ENCODE measurements at places on chromosomes 1 and 21.

- no peak for DNase-seq
These were observed 25.5 kb downstream of the UTS2 start for GRCh38 chr1:7827126-7827955.

- no peak for DNase-seq
These were observed 20.0 kb upstream of the BRDT start for GRCh38 chr1:91929250-91929649.

DNA sequence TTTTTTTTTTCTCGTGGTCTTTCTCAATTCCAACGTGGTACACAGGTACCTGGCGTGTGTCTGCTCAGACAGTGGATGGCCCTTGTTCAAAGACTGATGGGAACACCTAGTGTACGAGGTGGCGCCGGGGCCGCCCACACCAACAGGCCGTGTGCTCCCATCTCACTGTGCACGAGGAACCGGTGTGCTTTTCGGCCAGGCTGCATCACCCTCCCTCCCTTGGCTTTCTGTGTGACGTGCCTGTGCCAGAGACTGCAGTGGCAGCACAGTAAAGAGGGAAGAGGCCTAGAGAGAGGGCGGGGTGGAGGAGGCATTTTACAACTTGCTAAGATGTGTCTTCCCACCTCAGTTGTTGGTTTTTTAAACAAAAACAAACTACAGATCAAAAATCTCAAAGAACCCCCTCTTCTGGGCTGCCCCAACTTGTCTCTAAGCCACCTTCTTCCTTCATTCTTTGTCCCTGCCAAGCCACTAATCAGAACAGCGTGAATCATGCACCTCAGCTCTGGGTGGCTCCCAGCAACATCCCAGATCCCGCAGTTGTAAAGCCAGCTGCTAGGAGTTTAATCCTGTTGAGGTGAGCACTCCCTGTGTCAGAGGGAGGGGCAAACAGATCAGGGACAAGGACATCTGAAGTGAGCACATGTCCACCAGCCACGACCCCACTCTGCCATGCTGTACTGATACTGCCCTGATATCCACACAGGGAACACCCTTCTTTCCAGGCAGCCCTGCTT lies 20.7 kb downstream of the IRF2BP2 start:
- no peak for DNase-seq

- no peak for DNase-seq
These were observed 618.7 kb upstream of the BRINP3 start for GRCh38 chr1:191096405-191096804.

DNA sequence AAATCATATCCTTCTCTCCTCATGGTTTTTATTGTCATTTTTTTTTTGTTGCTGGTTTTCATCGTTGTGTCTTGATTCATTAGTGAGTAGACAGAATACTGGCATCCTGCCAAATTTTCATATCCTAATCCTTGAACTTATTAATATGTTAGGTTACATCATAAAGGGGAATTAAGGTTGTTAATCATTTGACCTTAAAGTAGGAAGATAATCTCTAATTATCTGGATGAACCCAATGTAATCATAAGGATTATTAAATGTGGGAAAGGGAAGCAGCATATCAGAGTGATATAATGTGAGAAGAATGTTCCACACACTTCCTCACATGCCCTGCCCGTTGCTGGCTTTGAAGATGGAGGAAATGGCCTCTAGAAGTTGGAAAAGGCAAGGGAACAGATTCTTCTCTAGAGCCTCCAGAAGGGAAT lies 299.7 kb downstream of the HMCN1 start:
- no peak for DNase-seq

DNA sequence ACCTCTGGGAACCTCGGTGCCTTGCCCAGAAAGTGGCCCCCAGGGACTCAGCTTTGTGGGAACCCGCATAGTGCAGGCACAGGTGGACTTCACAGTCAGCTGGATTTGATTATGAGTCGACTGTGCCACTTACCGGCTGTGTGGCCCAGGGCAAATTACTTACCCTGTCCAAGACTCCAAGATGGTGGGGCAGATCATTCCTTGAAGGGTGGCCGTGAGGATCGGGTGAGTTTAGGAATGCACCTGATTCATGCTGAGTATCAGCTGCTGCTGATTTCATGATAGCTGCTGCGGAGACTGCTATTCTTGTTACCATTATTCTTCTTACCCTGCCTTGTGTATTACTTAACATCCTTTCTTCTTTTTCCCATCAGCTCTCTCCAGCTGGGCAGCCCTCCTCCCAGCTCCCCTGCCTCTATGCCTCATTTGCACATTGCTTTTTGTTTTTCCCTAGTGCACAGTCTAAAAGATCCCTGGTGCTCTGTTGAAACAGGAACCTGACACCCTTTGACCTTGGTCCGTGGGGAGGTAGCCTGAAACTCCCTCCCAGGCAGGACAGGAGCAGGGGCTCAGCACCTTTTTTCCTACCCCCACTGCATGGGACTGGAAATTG lies 40.5 kb upstream of the FHAD1 start:
- no peak for DNase-seq

GRCh38 chr21:45109831-45110492 lies 35.6 kb downstream of the ADARB1 start:
- DNase-seq, result no peak

Data from activated CD8-positive, alpha-beta memory T cell treated with anti-CD3 and anti-CD28 coated beads for 48 hours (primary cell).